ENCODE measurements at places on chromosomes 6 and 20.

DNA sequence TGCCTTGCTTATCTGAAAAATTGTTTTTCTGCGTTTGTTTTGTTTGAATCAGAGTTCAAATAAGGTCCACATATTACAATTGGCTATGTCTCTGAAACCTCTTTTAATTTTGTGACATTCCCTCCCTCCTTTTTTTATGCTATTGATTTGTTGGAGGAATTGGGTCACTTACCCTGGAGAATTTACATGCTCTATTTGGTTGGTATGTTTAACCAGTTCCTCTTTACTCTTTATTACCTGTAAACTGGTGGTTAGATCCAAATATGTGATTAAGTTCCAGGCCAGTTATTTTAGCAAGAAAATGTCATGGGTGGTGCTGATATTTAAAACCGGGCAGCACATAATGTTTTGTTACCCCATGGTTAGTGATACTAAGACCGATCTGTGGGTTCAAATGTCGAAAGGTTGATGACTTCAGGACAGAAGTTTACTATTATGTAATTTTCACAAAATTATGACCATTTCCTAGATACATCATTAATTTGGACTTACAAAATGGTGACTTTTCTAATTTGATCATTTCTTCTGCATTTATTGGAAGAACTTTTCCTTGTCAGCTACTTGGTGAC lies 77.3 kb downstream of the KIZ start:
- DNase-seq: no peak

GRCh38 chr20:49558826-49559225 lies 9.1 kb downstream of the PTGIS start:
- no peak for DNase-seq

DNA sequence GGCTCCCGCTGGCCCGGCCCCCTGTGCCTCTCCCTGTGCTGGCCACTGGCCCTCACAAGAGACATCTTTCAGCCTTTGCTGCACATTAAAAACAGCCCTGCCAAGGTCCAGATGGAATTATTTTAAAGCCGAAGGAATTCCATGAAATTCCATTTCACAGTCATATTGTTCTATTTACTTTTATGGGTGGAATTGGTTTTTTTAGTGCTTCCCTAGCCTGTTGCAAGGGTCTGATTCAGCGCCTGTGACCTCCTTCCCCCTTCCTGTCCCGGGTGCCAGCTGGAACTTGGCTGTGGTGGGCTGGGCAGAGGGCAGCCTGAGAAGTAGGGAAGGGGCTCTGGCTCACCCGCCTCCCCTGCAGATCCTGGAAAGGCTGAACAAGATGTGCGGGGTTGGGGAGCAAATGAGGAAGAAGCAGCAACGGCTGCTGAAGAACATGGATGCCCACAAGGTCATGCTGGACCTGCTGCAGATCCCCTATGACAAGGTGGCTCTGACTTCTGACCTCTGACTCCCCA lies 34.3 kb downstream of the UQCC2 start:
- DNase-seq: no peak

GRCh38 chr6:39430446-39430845 lies 107.9 kb upstream of the KCNK16 start:
- no peak for DNase-seq

GRCh38 chr6:88166493-88167351 lies 575 bp upstream of the CNR1 start:
- DNase-seq: no peak

DNA sequence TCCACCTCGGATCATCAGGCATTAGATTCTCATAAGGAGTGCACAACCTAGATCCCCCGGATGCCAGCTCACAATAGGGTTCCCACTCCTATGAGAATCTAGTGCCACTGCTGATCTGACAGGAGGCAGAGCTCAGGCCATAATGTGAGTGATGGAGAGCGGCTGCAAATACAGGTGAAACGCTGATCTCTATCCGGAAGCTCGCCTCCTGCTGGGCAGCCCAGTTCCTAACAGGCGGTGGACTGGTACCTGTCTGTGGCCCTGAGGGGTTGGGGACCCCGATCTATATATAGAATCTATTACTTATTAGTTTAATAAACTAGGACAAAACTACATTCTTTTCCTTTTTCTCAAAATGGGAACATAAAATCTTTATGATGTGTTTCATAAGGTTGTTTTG lies 741.9 kb downstream of the RFPL4B start:
- no peak for DNase-seq
